ENCODE measurements at places on chromosomes 1 and 21.

- no peak for DNase-seq
Measured at GRCh38 chr1:182118851-182119250, 57.3 kb upstream of the ZNF648 start.

DNA sequence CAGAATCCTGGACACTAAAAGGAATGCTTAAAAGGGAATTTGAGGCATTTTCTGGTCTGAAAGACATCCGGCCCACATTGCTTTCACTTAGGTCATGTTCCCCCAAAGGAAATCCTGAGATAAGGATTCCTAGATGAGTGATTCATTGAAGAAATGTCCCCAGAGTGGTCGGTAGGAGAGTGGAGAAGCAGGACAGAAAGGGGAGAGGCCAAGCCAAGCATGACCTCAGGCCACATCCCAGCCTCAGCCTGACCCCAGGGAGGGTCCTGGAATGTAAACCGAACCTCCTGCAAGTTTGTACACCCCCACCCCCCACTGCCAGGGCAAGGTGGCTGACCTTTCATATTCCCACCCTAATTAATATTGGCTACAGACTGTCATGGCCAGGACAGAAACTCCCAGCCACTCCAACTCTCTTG lies 16.6 kb downstream of the HIVEP3 start:
- DNase-seq = no peak

- DNase-seq = no peak
Measured at GRCh38 chr1:50450861-50451653, 27.8 kb upstream of the DMRTA2 start.

DNA sequence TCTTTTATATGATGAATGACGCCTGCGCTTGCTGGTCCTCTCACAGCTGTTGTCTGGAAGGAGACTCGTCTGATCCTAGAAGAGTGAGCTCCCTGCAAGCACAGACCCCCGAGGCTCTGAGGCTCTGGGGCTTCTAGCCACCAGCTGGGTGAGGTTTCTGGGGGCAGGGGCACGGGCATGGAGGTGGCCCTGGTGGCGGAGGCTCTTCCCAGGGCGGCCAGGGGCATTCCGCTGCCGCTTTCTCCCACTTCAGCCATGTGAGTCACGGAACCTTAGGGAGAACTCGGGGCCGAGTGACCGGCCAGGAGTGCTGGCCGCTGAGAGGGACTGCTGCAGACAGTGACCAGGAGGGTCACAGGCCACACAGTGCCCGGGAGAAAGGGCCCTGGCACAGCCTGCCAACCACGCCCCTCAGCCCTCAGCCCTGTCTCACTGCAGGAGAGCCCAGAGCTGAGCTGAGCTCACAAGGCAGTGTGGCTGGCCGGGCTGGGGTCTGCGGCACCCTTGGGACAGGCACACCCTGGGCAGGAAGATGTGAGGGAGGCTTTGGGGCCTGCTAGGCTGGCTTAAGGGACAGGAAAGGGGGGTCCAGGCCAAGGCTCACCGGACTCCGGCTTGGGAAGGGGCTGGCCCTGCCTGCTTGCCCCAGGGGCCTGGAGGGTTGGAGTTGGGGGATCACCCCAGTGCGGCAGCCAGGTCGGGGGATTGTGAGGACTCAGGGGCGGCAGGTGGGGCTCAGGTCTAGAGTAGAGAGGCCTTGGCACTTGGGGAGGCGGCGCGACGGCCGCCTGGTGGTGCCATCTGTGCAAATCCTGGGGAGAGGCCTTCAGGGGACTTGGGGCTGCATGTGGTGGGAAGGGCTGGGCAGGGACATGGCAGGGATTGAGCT lies 35.7 kb downstream of the MORN1 start:
- DNase-seq = no peak

DNA sequence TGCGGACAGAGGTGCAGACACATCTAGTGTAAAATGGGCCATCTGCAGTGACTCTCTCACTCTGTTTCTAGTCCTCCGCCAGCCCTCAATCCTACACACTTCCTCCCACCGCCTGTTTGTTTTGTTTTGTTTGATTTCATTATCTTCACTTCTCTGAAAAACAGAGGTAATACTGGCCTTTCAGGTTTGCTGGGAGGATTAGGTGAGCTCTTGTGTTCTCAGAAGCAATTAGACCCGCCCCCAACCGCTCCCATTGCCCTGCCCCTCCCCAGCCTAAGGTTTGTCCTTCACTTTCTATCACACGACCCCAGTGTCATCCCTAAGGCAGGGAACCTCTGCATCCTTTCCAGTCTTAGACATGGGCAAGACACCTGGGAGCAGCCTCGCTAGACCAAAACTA lies 43.2 kb upstream of the TACSTD2 start:
- no peak for DNase-seq

- DNase-seq = no peak
Measured at GRCh38 chr1:45621895-45622523, 1.8 kb downstream of the CCDC17 start.

DNA sequence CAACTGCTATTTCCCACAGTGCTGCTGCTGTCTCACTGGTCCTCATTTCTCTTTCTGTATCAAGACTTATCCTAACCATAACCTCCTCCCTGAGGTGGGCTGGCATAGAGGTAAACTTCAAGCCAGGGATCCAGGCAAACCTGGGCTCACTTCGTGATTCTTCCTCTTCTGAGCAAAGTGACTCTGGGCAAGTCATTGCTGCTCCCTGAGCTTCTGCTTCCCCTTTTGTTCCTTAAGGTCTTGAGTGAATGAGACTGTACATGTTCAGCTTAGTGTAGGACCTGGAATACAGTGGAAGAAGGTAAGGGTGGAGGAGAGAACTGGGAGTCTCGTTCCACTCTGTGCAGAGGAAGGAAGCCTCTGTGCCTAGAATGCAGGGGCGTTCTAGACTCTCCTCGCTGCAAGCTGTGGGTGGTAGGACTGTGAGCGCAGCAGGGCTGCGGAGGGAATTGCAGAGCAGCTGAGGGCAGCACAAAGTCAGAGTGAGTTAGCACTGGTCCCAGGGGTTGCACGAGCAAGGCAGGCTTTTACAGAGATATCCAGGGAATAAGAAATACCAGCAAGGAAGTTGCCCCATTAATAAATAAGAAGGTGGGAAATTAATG lies 11.4 kb upstream of the ERI3 start:
- no peak for DNase-seq

DNA sequence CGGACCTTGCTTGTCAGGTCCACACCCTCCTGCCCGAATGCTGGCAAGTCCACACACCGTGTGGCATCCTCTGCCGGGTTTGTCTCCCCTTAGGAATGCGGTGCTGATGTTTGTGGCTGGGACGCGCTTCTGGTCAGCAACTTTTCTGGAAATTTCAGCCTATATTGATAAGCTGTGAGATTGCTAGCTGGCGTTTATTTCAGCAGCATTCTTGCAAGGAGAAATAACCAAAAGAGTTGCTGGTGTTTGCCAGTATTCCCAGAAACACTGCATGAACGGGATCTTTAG lies 601 bp downstream of the CEPT1 start:
- DNase-seq = no peak

- DNase-seq = no peak
Measured at GRCh38 chr1:173117761-173118160, 67.0 kb upstream of the TNFSF18 start.

GRCh38 chr1:108042610-108043009 lies 77.6 kb upstream of the VAV3 start:
- DNase-seq = no peak

DNA sequence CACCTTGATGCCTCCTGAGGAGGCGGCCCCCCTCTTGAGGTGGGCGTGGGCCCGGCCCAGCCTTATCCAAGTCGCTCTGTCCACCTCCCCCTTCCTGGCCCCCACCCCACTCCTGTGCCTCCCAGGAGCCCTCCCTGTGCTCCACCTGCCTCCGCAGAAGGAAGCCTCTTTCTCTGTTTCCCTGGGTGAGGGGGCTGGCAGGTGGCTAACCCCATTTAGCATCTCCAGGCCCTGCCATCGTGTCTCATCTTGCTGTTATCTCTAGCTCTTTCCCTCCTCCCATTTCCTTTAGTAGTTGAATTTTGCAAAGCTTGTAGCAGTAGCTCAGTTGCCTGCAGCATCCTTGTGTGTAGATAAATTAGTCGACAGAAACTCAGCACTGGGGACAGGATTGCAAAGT lies 7.2 kb downstream of the RNF187 start:
- no peak for DNase-seq

GRCh38 chr21:27079636-27080240 lies 112.8 kb upstream of the ADAMTS5 start:
- DNase-seq = no peak

DNA sequence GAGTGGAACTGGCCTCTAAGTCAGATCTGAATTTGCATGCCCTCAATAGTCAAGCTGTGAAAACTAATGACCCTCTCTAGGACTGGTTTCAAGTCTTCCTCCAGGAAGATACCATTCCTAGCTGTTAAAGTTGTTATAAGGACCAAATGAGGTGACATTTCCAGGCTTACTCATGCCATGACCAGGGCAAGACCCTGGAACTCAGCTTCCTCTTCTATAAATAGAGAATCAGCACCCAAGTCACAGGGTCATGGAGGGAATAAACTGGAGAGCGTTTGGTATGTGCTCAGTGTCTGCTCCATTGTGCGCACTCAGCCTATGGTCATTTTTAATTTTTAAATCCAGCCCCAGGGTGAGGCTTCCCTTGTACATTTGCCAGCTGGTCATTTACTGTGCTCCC lies 2.5 kb downstream of the S100A9 start:
- no peak for DNase-seq

GRCh38 chr1:154351363-154352068 lies 26.2 kb downstream of the ATP8B2 start:
- no peak for DNase-seq

GRCh38 chr21:35711661-35712060 lies 348.7 kb downstream of the SETD4 start:
- DNase-seq = no peak

DNA sequence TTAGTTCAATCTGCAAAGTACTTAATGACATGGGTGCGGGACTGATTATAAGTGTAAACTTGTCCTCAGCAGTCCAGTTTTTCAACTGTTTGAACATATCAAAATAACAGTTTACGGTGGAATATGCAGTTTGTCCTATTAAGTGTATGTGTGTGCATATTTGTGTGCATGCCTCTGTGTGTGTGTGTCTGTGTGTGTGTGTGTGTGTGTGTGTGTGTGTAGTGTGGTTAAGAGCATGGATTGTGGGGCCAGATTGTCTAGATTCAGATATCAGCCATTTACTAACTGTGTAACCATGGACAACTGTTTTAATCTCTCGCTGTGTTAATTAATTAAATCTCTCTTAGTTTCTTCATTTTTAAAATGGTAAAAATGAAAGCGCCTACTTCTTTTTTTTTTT lies 39.0 kb downstream of the NEXN start:
- DNase-seq = no peak

GRCh38 chr1:7738044-7738443 lies 33.1 kb upstream of the VAMP3 start:
- no peak for DNase-seq

GRCh38 chr1:156807627-156808026 lies 9.0 kb downstream of the SH2D2A start:
- DNase-seq = no peak

GRCh38 chr1:113660088-113660487 lies 99.2 kb downstream of the PHTF1 start:
- no peak for DNase-seq

- no peak for DNase-seq
Measured at GRCh38 chr1:224782281-224783000, 147.0 kb upstream of the DNAH14 start.

- no peak for DNase-seq
Measured at GRCh38 chr1:12080156-12080555, 17.1 kb downstream of the TNFRSF8 start.

DNA sequence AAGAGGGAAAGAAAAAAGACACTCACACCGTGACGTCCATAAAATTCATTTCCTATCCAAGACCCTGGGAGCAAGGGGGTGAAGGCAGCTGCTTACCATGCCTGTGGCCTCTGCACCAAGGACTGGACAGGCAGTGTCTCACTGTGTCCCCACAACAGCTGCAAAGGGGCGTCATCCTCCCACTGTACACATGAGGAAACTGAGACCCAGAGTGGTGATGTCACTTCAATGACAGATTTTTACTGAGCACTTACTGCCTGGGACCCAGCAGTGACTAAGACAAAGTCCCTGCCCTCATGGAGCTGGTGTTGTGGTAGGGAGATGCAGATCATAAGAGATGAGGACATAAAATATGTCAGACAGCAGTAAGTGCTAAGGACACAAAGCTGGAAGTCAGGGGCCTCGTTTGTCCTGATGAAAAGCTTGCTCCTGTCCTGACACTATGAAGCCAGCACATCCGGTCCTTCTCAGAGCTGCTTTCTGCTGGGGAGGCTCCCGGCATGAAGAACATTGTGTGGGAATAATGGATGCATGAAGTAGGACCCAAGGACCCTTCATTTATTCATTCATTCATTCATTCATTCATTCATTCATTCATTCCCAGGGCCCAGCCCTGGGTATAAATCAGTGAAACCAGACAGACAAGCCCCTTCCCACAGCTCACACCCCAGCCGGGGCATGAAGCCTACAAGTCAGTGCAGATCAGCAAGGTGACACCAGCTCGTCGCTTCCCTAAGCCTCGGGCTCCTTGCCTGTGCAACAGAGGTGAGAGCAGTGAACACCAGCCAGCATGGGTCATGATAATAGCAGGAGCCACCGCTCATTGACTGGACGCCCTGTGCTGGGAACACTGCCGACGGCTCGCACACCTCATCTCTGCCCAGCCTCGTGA lies 473.7 kb downstream of the MATN1 start:
- DNase-seq = no peak

GRCh38 chr1:10639011-10639774 lies 157.3 kb downstream of the CASZ1 start:
- DNase-seq = no peak

GRCh38 chr1:197195100-197195499 lies 48.6 kb upstream of the ASPM start:
- DNase-seq = no peak

DNA sequence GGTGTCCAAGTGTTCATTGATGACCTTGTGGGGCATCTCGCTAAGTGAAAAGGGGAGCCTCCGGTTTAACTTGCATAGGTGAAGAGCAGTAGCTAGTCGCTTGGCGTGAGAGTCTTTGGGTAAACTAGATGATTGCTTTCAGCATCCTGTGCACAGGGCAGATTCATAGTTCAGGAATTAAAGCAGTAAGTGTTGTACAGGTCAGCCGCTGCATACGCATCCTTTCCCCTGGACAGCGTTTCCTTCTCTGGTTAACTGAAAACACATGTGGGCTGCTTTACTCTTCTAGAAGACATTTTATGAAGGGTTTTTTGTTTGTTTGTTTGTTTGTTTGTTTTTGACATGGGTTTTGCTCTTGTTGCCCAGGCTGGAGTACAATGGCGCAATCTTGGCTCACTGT lies 12.1 kb downstream of the NDUFV3 start:
- no peak for DNase-seq

- DNase-seq = no peak
Measured at GRCh38 chr21:36780861-36781260, 81.9 kb downstream of the SIM2 start.

- no peak for DNase-seq
Measured at GRCh38 chr1:70485624-70486023, 74.6 kb downstream of the CTH start.
